Activated CD4-positive, alpha-beta T cell treated with anti-CD3 and anti-CD28 coated beads, Interleukin-2, amount 10 ng/mL, durations not matched to agents 24 days and 14 days (primary cell): ENCODE measurements at places on chromosomes 5 and 9.

- no peaks in the 10 kb centered on the region for H3K27me3 ChIP-seq
- no peak overlapping the region for H3K4me3 ChIP-seq
- no peak for DNase-seq
- no peaks in the 10 kb centered on the region for H3K36me3 ChIP-seq
- H3K4me1 ChIP-seq = no peaks in the 10 kb centered on the region
Observed at GRCh38 chr9:98215271-98215670, 22.8 kb upstream of the CORO2A start.

- H3K36me3 ChIP-seq = no peaks in the 10 kb centered on the region
- no peak overlapping the region for H3K27ac ChIP-seq
- DNase-seq = peak; percentile 64
- no peak overlapping the region for H3K4me3 ChIP-seq
- peaks cover 20% of the 10 kb centered on the region for H3K27me3 ChIP-seq
- H3K4me1 ChIP-seq = no peaks in the 10 kb centered on the region
Observed at GRCh38 chr9:83544002-83544698, 5.9 kb upstream of the FRMD3 start.

- no peak for DNase-seq
- no peak overlapping the region for H3K4me3 ChIP-seq
- no peaks in the 10 kb centered on the region for H3K27me3 ChIP-seq
- no peak overlapping the region for H3K27ac ChIP-seq
- H3K4me1 ChIP-seq = no peaks in the 10 kb centered on the region
Observed at GRCh38 chr5:41143131-41143901, 70.0 kb downstream of the C6 start.

DNA sequence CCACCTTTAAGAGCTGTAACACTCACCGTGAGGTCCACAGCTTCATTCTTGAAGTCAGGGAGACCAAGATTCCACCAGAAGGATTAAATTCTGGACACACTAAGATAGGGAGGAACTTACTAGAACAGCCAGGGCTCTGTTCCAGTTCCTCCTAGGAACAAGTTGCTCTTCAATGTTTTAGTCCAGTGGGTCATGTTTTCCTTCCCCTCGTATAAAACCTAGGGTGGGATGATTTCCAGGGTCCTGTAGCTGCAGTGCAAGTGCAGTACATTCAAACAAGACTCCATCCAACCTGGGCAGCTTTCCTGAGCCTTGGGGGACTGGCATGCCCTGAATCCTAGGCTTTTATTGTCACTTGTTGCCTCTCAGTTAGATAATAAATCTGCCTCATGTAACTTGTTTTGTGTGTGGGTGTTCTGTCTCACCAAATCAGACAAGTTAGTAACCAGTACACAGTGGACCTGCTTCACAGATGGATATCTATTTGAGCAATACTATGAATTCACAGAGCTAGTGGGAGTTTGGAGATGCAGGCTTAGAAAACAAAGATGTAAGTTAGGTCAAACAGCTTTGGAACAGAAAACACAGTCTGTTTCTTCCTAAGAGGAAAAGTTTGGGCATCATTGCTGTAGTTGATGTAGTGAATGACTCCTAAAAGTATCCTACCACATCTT, 405.6 kb downstream of the GABRG2 start:
- no peaks in the 10 kb centered on the region for H3K4me1 ChIP-seq
- H3K27ac ChIP-seq = no peak overlapping the region
- no peak for DNase-seq
- H3K27me3 ChIP-seq = no peaks in the 10 kb centered on the region

GRCh38 chr9:16100537-16101091, 547.8 kb downstream of the CCDC171 start:
- no peak overlapping the region for H3K4me3 ChIP-seq
- H3K4me1 ChIP-seq = no peaks in the 10 kb centered on the region
- no peak for DNase-seq
- no peaks in the 10 kb centered on the region for H3K36me3 ChIP-seq

- no peaks in the 10 kb centered on the region for H3K36me3 ChIP-seq
- peaks cover 3% of the 10 kb centered on the region for H3K27me3 ChIP-seq
- no peak overlapping the region for H3K27ac ChIP-seq
Observed at GRCh38 chr5:90301248-90301647, 108.3 kb downstream of the CETN3 start.

GRCh38 chr9:127763918-127764384, 14.5 kb downstream of the SH2D3C start:
- H3K4me1 ChIP-seq = peaks cover 47% of the 10 kb centered on the region
- H3K27me3 ChIP-seq = no peaks in the 10 kb centered on the region
- peak; percentile 76 for DNase-seq
- H3K27ac ChIP-seq = peak overlapping the region; percentile 70
- peaks cover 52% of the 10 kb centered on the region for H3K36me3 ChIP-seq
- H3K4me3 ChIP-seq = no peak overlapping the region

DNA sequence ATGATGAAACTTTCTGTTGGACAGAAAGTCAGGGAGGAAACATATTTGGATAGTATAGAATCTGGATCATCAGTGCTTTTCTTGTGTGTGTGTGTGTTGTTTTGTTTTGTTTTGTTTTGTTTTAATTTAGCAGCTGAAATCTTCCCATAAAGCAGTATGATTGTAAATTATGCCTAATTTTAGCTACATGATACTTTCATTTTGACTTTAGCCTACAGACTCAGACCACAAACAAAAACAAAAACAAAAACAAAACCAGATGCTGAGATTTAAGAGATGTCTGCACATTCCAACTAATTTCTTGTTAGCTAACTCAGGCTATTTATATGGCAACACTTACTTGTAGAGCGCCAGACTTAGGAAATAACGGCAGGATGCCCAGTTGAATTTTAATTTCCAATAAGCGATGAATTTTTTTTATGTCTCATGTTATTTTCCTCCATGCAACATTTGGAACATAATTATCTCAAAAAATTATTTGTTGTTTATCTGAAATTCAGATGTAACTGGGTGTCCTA, 119.5 kb upstream of the TRPC7 start:
- H3K36me3 ChIP-seq = no peaks in the 10 kb centered on the region
- DNase-seq = no peak
- no peaks in the 10 kb centered on the region for H3K27me3 ChIP-seq
- no peaks in the 10 kb centered on the region for H3K4me1 ChIP-seq

DNA sequence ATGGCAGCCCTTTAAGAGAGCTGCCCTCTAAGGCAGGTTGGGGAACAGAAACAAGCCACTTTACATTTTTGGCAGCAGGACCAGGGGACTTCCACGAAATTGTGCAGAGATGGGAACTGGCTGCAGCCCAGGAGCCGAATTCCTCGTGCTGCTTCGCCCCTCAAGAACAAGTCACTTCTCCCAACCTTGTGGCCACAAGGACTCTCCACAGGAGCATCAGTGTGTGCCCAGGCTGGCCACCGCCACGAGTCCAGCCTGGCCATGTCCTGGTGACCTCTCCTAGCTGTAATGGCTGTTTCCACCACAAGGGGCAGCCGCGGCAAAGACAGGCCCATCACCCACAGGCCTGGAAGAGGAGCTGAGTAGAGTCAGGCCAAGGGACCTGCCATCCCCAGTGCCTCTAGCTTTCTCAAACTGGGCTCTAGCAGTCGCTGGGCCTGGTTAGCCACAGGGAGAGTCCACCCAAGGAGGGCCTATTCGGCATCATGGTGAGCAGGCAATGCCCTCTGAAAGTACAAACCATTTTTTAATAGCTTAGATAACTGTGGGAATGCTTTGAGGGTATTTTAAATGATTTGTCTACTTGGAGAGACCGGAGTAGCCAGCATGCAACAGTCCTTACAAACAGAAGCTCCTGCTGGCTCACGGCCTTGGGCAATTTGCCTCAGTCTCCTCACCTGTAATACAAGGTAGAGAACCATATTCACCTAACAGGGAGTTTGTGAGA, 129.0 kb downstream of the COL23A1 start:
- H3K27ac ChIP-seq = no peak overlapping the region
- DNase-seq = peak; percentile 83
- H3K4me1 ChIP-seq = no peaks in the 10 kb centered on the region

- H3K36me3 ChIP-seq = peaks cover 42% of the 10 kb centered on the region
- peak overlapping the region; percentile 90 for H3K27ac ChIP-seq
- peaks cover 35% of the 10 kb centered on the region for H3K4me1 ChIP-seq
Observed at GRCh38 chr9:129496473-129497004, 124.4 kb downstream of the C9orf50 start.

GRCh38 chr5:157479612-157480510, 19.8 kb downstream of the NIPAL4 start:
- no peaks in the 10 kb centered on the region for H3K27me3 ChIP-seq
- H3K36me3 ChIP-seq = peaks cover 85% of the 10 kb centered on the region
- no peak for DNase-seq
- peak overlapping the region; percentile 88 for H3K27ac ChIP-seq

DNA sequence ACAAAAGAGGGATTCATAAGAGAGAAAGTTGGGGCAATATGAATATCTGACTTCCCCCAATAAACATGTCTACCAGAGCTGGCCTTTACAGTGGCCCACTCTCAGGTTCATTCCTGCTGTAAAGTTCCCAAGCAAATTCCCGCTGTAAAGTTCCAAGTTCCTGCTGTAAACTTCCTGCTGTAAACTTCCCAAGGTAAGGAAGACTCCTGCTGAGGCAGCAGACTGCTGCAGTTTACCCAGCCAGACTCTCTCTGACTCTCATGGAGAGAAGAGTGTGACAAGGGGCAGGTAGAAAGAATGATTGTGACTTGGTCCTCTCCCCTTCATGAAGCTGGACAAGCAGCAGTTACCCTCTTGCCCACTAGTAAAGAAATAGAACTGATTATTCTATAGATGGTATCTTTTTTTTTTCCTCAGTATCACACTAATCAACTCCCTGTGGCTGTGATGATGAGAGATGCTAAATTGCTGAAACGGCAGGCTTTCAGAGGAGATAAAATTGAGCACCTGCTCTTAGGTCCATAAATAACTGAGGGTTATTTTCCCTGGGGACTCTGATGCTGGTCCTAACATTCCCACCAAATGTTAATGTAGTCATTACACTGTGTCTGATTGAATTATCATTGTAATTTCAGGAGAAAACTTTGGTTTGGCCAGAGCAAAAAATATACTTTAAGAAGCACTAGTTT, 220.4 kb downstream of the PARP8 start:
- no peaks in the 10 kb centered on the region for H3K36me3 ChIP-seq
- no peak overlapping the region for H3K4me3 ChIP-seq
- no peaks in the 10 kb centered on the region for H3K27me3 ChIP-seq
- DNase-seq = no peak
- H3K27ac ChIP-seq = no peak overlapping the region

GRCh38 chr5:89703817-89704216, 705.7 kb downstream of the CETN3 start:
- H3K4me3 ChIP-seq = no peak overlapping the region
- H3K27ac ChIP-seq = no peak overlapping the region
- no peak for DNase-seq
- H3K36me3 ChIP-seq = no peaks in the 10 kb centered on the region
- H3K4me1 ChIP-seq = no peaks in the 10 kb centered on the region

DNA sequence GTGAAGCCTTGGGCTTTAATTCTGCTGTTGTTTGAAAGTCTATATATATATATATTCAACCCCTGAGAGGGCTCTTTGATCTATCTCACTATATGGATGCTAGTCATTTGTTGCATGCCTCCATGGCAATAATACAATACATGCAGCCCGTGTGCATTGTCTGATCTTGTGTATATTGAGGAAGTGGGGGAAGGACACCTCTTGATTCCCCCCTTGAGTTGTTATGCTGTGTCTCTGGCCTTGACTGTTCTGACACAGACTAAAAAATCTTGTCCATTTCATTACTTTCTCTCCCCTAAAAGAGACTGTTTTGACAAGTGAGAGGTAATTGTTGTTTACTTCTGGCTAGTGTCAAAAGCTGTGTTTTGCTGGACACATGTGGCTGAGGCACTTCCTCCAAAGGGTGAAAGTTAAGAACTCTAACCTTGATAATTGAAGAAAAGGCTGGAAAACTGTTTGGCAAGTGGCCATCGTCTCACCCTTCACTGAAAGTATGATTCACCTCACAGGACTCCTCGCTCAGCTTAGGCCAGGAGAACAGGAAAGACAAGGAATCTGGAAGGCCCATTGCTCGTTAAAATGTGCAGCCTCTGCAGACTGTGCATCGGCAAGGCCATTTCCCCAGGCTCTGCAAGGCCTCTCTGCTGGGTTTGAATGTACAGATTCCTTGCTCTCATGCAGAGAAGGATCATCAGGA, 304.0 kb downstream of the PRELID2 start:
- no peaks in the 10 kb centered on the region for H3K27me3 ChIP-seq
- H3K4me1 ChIP-seq = no peaks in the 10 kb centered on the region
